PC-3 (cell line): ENCODE measurements at places on chromosomes 16 and 17. TPM values are rescaled to one million over a fixed set of nuclear protein-coding genes. Genes with fewer than 3 reads are reported as not detected.

The FAHD1 gene
- total RNA-seq = 37.5 and 47.5 TPM in 2 replicates

The MEOX1 gene
- total RNA-seq = 0.84 TPM in 1 of 2 replicates, not detected in the other

The PABPN1L gene
- total RNA-seq = not detected in 2 replicates

- no peaks in the 10 kb centered on the region for H3K27me3 ChIP-seq
- H3K27ac ChIP-seq = peak overlapping the region; percentile 90
- DNase-seq = peak; percentile 81
- H3K36me3 ChIP-seq = peaks cover 11% of the 10 kb centered on the region; the same call in 1 of the 2 replicates
- peak overlapping the region; percentile 64 for H3K4me3 ChIP-seq
Observed at GRCh38 chr17:81097134-81097942, 62.4 kb downstream of the BAIAP2 start.

- H3K36me3 ChIP-seq = no peaks in the 10 kb centered on the region
- DNase-seq = no peak
- H3K27ac ChIP-seq = no peak overlapping the region
- no peak overlapping the region for H3K4me3 ChIP-seq
- 0 out of 2 replicates have a peak, but pooled peaks cover 9% of the 10 kb centered on the region for H3K27me3 ChIP-seq
Observed at GRCh38 chr17:11922638-11923037, 74.6 kb downstream of the ZNF18 start.

GRCh38 chr16:1575578-1575977 is 36.3 kb downstream of the IFT140 start:
- H3K4me1 ChIP-seq = no peaks in the 10 kb centered on the region
- DNase-seq = no peak
- H3K36me3 ChIP-seq = no peaks in the 10 kb centered on the region
- no peaks in the 10 kb centered on the region for H3K27me3 ChIP-seq
- no peak overlapping the region for H3K27ac ChIP-seq

GRCh38 chr17:18932360-18933055 is 19.5 kb upstream of the SLC5A10 start:
- H3K27me3 ChIP-seq = no peaks in the 10 kb centered on the region
- H3K27ac ChIP-seq = no peak overlapping the region
- no peak overlapping the region for H3K4me3 ChIP-seq
- no peaks in the 10 kb centered on the region for H3K4me1 ChIP-seq
- peaks cover 15% of the 10 kb centered on the region for H3K36me3 ChIP-seq

GRCh38 chr16:10982465-10983150 is 38.2 kb downstream of the CLEC16A start:
- no peak overlapping the region for H3K4me3 ChIP-seq
- H3K27me3 ChIP-seq = no peaks in the 10 kb centered on the region
- H3K36me3 ChIP-seq = 0 out of 2 replicates have a peak, but pooled peaks cover 3% of the 10 kb centered on the region
- no peak overlapping the region for H3K27ac ChIP-seq
